ENCODE measurements at places on chromosomes 7 and 10.

DNA sequence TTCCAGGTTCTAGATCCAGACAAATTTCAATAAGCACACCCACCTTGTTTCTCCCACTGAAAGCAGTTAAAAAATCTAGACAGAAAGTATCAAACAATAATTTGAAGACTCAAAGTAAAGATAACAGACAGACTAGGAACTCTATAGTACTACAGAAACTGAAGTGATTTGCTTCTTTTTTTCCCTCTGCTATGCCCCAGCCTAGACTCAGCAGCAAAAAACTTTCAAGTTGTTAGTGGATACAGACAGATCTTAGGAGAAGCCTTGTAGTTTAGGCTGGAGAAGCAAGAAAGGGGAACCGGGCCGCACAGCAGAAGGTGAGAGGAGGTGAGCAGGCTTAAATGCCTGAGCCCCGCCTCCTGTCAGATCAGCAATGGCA, 65.1 kb downstream of the IGF2BP3 start:
- no peak for DNase-seq

- DNase-seq: no peak
Measured at GRCh38 chr10:60644436-60645130, 133.7 kb upstream of the CDK1 start.

DNA sequence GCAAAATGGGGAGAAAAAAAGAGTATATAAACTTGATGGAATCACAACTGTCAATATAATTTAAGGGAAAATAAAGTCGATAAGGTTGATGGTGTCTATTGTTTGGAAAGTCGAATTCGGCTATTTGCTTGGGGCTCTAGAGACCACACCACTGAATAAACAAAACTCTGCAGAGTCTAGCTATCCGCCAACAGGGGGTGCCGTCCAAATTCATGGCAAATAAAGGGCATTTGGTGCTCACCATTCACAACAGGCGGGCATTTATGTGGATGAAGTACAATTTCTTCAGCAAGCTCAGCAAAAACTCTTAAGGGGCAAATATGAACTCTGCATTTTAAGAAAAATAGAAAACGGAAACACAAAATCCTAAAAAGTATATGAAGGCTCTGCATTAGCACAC, 23.3 kb downstream of the CD36 start:
- no peak for DNase-seq

DNA sequence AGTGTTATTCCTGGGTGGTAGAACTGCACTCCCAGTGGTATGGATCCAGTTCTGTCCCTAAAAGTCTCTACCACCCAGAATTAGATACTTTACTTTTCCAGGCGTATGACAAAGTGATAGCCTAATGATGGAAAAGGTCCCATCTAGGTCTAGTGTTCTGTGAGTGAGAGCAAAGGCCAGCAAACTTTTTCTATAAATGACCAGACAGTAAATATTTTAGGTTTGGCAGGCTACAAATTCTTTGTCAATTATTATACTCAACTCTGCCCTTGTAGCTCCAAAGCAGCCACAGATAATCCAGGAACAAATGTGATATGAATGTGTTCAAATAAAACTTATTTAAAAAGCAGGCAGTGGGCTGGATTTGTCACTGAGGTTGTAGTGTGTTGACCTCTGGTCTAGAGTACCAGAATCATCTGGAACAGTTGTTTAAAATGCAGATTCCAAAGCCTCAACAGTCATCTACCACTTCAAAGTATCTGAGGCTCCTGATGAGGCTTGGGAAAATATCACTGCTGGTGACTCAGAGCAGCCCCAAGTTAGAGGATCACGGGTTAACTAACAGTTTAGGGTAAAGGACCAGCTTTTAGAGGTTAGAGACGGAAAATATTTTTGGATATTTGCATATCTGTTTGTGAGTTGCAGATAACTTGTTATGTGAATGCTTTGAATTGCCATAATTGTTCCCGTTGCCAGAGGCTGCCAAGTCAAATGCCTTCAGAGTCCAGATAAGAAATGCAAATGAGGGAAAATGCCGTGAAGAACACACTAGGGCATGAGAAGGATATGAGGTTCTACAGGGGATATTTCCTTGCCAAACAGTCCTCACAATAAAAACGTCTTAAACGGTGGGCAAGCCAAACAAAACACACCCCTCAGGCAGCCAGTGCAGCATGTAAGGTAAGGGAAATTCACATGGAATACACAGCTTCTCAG, 19.4 kb downstream of the NRAP start:
- no peak for DNase-seq

DNA sequence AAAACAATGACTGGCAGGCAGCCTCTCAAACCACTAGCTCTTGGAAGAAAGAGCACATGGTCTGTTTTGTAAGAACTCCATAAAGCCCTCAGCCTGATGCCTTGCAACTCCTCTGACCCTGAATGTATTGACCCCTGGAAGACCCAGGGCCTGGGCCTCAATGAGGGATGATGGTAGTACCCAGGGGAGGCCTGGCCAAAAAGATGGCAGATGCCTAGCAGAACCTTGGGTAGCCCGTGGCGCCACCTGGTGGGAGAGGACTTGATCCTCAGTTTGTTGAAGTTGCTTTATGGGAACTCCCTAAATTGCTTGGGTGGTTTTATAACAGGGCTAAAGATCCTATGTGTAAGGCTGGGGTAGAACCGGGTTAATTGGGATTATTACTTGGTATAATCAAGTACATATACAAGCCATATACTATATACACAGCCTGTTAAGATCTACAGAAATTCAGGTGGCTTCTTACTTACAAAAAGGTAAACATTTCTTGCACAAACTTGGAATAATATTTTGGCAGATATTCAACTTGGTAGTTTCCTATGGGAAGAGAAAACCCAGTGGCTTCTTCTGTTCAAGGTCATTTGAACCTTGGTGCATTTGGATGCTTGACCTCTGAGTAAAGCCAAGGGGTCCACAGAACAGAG, 95.8 kb upstream of the CACUL1 start:
- DNase-seq: peak; percentile 0
